Cortex of kidney (tissue), 1 donor: ENCODE measurements at places on chromosomes 13 and 19.

DNA sequence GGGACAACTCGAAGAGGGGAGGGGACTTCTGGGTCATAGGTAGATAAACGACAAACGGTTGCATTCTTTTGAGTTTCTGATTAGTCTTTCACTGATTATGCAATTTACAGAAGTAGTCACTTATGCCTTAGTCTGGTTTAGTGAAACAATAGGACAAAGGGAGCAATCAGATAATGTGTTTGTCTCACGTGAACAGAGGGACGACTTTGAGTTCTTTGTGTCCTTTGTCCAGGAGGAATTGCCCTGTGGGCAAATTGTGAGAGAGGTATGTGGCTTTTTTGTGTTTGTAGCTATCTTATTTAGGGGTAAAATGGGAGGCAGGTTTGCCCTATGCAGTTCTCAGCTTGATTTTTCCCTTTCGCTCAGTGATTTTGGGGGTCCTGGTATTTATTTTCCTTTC, 362.9 kb upstream of the PCDH20 start:
- no peak for DNase-seq

DNA sequence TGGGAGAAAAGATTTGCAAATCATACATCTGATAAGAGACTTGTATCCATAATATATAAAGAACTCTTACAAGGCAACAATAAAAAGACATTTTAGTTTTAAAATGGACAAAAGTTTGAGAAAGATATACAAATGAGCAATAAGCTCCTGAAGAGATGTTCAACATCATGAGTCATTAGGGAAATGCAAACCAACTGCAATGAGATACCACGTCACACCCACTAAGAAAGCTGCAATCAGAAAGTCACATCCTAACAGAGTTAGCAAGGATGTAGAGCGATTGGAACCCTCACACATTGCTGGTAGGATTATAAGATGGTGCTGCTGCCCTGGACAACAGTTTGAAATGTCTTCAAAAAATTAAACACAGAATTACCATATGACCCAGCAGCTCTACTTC, 50.3 kb downstream of the GSX1 start:
- no peak for DNase-seq

GRCh38 chr19:47376589-47377144, 27.6 kb downstream of the DHX34 start:
- DNase-seq = no peak

- no peak for DNase-seq
These were observed 12.4 kb upstream of the RANBP3 start for GRCh38 chr19:5990289-5990797.

DNA sequence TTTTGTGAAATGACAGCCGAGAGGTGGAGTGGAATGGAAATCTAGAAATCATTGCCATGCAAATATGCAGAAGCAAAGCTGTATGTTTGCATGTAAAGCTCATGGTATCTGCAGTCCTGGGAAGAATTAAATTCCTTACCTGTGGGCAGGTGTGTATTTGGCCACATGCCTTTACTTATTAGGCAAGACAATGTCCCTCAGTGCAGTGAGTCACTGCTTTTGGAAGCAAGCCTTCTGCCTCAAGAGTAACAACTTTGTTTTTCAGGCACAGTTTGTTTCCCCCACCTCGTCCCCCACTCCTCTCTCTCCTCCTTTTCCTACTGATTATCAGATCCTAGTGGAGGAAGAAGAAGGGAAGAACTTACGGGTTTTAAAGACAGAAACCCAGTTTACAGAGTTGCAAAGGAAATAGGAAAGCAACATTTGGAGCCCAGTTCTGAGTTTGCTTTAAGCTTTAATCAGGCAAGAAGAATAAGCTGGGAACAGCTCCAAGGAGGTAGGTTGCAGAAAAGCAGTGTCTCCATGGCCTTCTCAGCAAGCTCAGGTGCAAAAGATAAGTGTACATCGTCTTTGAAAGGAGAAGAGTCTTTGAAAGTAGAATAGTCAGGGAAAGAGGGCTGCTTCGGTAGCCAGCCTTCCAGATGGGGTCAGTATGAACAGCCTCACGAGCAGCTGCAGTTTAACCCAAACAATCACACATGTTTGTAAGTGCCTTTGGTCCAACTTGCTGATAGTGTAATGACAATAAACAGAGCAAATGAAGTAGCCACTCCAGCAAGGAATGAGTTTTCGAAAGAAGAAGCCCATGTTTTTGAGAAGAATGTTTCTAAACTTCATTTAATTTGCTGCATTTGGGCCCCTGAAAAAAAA, 190.1 kb downstream of the KLF5 start:
- DNase-seq = no peak

DNA sequence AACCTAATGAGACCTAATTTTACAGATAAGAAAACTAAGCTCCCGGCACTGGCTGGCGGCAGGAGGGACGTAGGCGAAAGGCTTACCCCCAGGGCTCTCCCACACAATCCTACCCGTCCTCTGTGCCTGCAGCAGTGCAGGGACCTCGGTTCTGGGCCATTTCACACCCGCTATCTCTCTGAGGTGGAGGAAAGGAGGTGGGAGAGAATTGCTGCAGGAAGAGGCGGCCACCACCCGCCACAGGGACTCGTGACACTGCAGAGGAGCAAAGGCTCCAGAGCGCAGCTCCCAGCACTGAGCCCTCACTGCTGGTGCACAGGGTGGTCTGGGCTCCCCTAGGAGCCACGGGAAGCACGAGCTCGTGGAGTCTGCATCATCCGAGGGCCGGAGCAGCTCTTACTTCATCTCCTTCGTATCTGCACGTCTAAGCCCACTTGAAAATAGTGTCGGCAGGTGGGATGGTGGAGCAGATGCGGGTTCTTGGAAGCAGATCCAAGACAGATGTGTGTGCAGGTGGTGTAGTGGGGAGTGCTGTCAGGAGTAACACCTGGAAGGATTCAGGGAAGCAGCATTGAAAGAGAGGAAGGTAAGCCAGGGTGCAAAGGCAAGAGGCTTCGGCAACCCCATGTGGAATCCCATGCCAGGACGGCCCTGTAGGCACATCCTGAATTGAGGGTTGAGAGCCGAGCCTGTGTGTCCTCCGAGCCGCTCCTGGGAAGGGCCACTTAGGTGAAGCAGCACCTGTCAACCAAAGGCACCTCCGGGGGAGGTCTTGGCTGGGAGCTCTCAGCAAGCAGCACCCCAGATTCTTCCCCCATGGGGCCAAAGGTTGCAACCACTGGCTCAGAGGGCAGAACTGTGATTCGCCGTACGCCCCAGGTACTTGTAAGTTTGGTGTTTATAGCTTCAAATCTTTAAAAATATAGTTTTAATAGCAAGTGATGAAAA, 115.8 kb upstream of the SPACA7 start:
- DNase-seq = no peak

GRCh38 chr19:57506163-57506562, 6.4 kb downstream of the ZNF773 start:
- DNase-seq = no peak

DNA sequence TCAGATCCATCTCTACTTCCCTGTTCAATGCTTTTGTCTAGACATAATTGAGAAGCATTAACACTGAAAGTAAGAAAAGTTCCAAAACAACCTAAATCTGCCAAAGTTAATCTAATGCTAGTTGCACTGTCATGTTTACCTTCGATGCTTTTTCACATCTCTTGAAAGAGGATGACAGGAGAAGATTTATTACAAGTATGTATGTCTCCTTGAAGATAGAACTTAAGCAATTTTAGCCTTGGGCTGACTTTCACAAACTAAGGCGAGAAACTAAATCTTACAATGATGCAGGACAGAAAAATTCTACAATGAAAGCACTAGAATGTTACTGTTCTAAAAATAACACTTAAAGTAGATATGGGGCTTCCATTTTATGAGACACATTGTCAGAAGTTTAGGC, 64.0 kb downstream of the MIPEP start:
- DNase-seq = no peak

GRCh38 chr19:35292421-35293362, 731 bp downstream of the MAG start:
- DNase-seq = no peak

DNA sequence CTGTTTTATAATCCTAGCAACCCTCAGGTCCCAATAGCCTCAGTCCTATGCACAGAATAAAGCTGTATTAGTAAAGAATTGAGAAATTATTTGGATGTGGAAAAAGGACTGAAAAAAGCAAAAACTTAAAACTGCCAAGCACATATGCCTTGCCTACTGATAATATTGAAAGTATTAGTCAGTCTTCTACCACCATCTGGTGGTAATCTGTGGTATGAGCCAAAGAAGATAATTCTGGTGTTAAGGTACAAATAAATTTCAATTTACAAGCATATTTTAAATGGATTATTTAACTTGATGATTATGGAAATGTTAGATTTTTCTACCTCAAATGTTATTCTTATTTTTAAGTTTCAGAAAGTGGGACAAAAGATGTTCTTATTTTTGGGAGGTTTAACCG, 460.3 kb upstream of the KLHL1 start:
- no peak for DNase-seq

- DNase-seq = no peak
These were observed 150.7 kb downstream of the ABCC4 start for GRCh38 chr13:95150555-95150954.
